Activated CD8-positive, alpha-beta T cell treated with anti-CD3 and anti-CD28 coated beads, Interleukin-2, amount 10 ng/mL, durations not matched to agents 7 days and 5 days (primary cell): ENCODE measurements at places on chromosomes 2 and 18. TPM values are rescaled to one million over a fixed set of nuclear protein-coding genes. Genes with fewer than 3 reads are reported as not detected.

DNA sequence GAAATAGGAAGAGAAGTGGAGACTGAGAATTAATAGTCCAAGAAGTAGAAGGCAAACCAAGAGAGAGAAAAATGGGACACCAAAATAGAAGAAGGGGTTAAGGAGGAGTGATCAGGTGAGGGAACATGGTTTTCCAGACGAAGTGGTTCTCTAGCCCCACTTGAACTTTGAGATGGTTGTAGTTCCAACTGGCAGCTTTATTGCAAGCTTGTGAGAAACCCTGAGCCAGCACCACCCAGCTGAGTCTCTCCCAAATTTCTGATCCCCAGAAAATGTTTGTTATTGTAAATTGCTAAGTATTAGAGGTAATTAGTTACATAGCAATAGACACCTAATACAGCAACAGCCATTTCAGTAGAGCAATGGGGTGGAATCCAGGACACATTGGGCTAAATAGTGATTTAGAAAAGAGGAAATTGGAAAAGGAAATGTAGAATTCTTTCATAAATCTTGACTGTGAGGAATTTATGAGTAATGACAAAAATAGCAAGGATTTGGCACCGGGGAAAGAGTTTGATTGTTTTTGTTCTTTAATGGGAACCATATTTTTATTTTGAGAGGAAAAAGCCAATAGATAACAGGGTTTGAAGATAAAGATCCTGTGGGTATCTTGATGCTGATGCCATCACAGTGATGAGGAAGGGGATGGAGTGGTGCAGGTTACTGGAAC lies 62.1 kb upstream of the XDH start:
- H3K27ac ChIP-seq = no peak overlapping the region
- H3K4me3 ChIP-seq = no peak overlapping the region
- H3K4me1 ChIP-seq = no peaks in the 10 kb centered on the region
- DNase-seq = no peak
- H3K27me3 ChIP-seq = peaks cover 10% of the 10 kb centered on the region

DNA sequence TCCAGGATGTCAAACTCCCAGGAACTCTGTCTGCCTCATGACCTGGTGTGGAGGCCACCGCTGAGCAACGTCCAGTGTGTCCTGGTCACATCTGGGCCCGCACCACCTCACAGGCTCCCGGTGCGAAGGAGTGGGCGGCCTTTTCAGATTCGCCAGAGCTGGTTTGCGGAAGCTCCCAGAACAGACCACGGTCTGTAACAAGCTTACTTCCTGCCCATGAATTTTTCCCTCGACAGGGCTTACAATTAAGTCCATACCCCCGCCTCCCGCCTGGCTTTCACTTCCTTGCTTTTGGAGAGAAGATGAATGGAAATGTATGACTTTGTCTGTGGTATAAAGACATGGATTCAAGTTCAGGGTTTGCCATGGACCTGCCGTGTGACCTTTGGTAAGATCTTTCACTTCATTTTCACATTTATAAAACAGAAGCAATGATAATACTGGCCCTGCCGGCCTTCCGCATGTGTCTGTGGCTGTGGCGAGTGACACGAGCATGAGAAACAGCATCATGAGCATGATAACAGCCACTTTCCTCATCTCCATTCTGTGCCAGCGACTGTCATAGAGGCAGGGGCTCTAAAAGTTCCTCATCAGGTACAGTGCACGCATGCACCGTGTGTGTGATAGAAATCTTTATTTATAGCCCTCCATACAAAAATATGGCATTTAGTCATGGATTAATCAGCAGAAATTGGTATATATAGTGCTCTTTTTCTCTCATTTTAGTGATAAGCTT lies 31.0 kb upstream of the KCNF1 start:
- H3K36me3 ChIP-seq = no peaks in the 10 kb centered on the region
- H3K4me3 ChIP-seq = no peak overlapping the region
- DNase-seq = no peak
- peaks cover 11% of the 10 kb centered on the region for H3K27me3 ChIP-seq
- no peak overlapping the region for H3K27ac ChIP-seq

DNA sequence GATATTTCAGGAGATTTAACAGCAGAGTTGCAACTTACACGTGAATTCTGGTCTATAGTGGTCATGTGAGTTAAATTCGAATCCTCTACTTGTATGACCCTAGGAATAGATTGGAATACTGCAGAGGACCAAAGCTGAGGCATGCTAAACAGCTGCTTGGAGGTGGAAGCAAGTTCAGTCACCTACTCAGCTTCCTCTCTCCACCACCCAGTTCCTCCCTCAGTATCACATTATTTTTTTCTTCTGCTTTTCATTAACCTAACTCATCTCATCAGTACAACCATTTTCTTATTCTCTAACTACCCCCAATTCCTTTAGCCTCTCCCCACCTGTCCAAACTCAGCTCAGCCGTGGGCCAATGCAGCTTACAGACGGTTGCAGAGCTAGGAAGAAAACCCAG lies 385.5 kb downstream of the SETBP1 start:
- no peak overlapping the region for H3K27ac ChIP-seq
- no peaks in the 10 kb centered on the region for H3K27me3 ChIP-seq
- no peak for DNase-seq
- H3K4me3 ChIP-seq = no peak overlapping the region

The ONECUT2 gene
- not detected for total RNA-seq
